ENCODE measurements at places on chromosomes 11 and 22.

GRCh38 chr11:28763151-28763550 lies 655.0 kb downstream of the METTL15 start:
- DNase-seq = no peak

DNA sequence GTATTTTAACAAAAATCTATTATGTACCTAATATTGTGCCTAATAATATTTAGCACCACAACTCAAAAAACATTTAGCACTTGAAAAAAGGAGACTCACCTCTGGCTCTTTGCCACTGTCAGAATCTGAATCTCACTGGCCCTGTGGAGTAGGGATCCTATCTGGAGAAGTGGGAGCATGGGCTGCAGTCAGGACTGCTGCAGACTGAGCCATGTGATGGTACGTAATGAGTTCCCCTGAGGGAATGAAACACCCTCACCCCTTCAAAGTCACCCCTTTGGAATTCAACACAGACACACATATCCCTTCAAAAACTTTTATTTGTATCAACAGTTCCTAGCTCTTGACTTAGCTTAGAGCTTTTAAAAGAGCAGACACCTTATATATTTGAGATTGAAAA lies 6.5 kb downstream of the PTPMT1 start:
- DNase-seq = no peak

- no peak for DNase-seq
These were observed 267.6 kb downstream of the KIRREL3 start for GRCh38 chr11:126732981-126733380.

- DNase-seq = no peak
These were observed 73.3 kb upstream of the B3GAT1 start for GRCh38 chr11:134485316-134485715.

DNA sequence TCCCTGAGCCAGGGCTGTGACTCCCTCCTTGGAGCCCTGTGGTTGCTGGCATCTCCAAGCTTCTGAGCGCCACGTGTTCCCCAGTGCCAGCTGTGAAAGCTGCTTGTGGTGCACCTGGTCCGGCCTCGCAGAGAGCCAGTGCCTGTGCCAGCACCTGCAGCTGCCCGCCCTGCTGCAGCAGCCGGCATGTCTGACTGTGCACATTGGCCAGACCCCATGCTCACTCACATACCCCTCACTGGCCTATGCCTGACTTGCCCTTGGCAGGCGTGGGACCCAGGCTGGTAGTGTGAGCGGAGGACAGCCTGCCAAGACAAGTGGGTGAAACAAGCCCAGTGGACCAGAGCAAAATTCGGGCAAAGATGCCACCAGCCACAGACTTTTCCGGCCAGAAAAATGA lies 9.8 kb downstream of the MRPL48 start:
- no peak for DNase-seq

Data from NCI-H510A (cell line).